Peyer's patch (tissue), 4 donors: ENCODE measurements at places on chromosomes 2 and 18.

DNA sequence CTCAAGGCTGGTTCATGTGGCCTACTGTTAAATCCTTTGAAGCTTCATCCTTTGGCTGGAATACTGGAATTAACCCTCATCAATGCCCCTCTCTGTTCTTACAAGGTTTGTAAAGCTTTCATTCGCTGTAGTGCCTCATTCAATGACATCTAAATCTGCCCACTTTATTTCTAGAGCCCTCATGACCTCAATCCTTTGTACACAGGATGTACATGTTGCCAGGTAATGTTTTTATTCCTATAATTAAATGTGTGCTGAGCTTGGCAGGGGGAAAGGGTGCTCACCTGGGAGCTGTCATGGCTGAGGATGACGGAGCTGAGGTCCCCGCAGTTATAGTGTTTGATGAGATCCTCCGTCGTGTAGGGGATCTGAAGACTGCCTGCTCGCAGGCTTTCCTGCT is 39.3 kb downstream of the TRABD2A start:
- H3K27me3 ChIP-seq = no peaks in the 10 kb centered on the region
- no peak overlapping the region for H3K4me3 ChIP-seq
- no peak overlapping the region for H3K27ac ChIP-seq

- no peaks in the 10 kb centered on the region for H3K27me3 ChIP-seq
- H3K27ac ChIP-seq = peak overlapping the region; percentile 5
- DNase-seq = no peak
- no peaks in the 10 kb centered on the region for H3K36me3 ChIP-seq
- H3K4me3 ChIP-seq = no peak overlapping the region
Measured at GRCh38 chr2:238299803-238300202, 11.4 kb upstream of the PER2 start.

DNA sequence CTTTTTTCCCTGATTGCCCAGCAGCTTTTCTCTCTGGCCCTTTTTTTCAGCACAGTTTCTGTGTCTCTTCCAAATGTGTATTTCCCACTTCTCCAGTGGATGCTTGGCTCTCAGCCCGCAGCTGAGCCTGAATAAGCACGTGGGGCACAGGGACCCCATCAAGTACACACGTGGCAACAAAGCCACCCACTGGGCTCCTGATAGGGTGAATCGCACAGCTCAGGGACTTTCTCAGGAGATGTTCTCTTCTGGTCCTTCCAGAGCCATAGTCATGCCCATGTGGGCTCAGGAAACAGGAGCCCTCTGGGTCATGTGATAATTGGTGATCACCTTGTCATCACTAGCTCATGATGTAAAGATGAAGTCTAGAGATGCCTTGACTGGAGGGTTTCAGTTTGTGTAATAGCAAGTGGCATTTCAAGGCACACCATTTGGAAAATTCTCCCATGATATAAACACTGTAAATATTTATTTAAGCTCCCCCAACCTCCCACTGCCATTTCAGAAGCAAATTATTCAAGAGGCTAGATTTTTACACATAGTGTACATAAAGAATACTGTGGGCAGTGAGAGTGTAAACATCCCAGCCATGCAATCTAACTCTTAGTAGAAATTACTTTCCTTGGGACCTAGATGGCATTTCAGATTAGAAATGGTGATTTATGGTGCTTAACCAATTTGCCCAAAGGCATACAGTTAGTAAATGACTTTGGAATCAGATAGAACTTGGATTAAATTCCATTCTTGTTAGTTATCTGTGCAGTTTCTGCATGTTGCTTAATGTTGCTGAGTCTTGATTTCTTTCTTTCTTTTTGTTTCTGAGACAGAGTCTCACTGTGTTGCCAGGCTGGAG is 597.5 kb downstream of the SLC4A3 start:
- H3K36me3 ChIP-seq = no peaks in the 10 kb centered on the region
- DNase-seq = no peak
- no peaks in the 10 kb centered on the region for H3K4me1 ChIP-seq

GRCh38 chr2:55601849-55602248 is 15.6 kb downstream of the PPP4R3B start:
- H3K4me3 ChIP-seq = no peak overlapping the region
- no peaks in the 10 kb centered on the region for H3K36me3 ChIP-seq
- no peaks in the 10 kb centered on the region for H3K4me1 ChIP-seq
- H3K27ac ChIP-seq = no peak overlapping the region
- H3K27me3 ChIP-seq = no peaks in the 10 kb centered on the region

DNA sequence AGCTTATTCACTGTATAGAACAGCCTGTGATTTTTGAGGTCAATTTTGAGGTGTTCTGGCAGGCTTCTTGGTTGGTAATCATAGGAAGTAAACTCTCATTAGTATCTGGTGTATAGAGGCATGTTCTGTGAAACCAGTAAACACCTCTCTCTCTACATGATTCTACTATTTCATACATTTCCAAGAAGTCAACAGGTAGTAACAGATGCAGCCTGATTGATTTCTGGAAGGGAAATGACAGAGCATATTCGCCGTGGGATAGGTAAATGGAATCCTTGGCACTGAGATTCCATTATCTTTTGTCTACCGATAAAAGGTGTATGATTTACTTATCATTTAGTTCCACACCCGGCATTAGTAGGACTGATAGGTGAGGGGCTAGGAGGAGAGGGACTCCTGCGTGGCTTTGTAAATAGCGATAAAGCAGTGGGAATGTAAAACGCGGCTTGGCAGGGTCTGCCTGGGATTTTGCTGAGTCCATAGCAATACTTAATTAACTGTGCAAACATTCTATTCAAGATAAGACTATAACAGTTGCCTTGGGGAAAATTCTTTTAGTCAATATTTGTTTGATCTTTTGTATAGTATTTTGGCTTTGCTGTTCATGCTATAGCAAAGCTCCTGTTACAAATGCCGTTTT is 32.3 kb downstream of the LYPD6B start:
- no peak for DNase-seq
- no peak overlapping the region for H3K4me3 ChIP-seq
- no peaks in the 10 kb centered on the region for H3K36me3 ChIP-seq
- no peaks in the 10 kb centered on the region for H3K4me1 ChIP-seq
- no peak overlapping the region for H3K27ac ChIP-seq
- no peaks in the 10 kb centered on the region for H3K27me3 ChIP-seq

- no peak overlapping the region for H3K4me3 ChIP-seq
- no peaks in the 10 kb centered on the region for H3K27me3 ChIP-seq
- no peak overlapping the region for H3K27ac ChIP-seq
- H3K36me3 ChIP-seq = no peaks in the 10 kb centered on the region
- DNase-seq = no peak
Measured at GRCh38 chr2:200453853-200454534, 55.9 kb downstream of the KCTD18 start.

- H3K4me3 ChIP-seq = no peak overlapping the region
- H3K27ac ChIP-seq = no peak overlapping the region
- H3K27me3 ChIP-seq = no peaks in the 10 kb centered on the region
- H3K4me1 ChIP-seq = no peaks in the 10 kb centered on the region
- H3K36me3 ChIP-seq = no peaks in the 10 kb centered on the region
Measured at GRCh38 chr18:33355263-33355662, 85.3 kb downstream of the CCDC178 start.

DNA sequence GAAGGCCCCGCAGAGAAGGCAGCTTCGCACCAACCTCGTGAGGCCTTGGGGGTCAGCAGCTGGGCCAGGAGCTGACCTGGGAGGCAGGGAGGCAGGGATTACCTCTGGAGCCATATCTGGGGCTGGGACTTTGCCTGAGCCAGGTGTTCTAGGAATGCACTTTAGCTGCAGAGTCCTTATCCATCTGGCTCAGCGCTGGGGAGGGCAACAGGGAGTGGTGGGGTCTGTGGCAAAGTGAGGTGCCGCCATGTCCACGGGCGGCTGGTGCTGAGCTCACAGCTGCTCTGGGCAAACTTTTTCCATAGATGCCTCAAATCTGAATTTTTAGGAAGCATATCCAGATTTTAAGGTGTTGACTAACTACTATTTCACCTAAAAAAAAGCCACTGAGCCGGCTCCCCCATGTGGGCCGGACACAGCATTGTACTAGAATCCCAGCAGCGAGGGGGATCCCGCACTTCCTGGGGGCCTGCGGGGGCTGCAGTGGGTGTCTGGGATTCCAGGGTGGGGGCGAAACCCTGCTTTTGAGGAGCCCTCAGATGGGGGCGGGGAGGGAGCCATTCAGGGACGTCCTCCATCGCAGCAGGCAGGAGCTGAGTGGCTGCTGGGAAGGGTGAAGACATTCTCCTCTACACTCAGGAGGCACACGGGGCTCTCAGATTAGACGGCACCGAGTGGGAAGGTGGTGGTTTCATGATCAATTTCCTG is 34.6 kb downstream of the RTP5 start:
- H3K27me3 ChIP-seq = no peaks in the 10 kb centered on the region
- no peak overlapping the region for H3K4me3 ChIP-seq
- DNase-seq = no peak
- no peaks in the 10 kb centered on the region for H3K4me1 ChIP-seq

DNA sequence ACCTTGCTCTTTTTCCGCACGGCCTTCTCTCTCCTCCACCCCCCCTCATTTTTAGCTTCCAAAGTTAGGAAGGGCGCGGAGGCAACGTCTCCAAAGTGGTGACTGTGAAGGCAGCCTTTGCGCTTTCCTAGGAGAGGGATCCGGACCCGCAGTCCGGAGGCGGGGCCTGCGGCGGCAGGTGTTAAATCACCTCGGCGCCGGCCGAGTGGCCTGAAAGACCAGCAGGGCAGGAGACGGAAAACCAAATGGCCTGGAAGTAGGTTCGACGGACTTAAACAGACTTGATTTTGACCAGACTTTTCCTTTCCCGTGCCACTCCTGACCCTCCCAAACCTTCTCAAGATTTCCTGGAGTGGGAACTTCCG is 615 bp downstream of the GORASP2 start:
- peak; percentile 82 for DNase-seq
- H3K4me3 ChIP-seq = peak overlapping the region; percentile 76
- no peaks in the 10 kb centered on the region for H3K27me3 ChIP-seq
- H3K27ac ChIP-seq = peak overlapping the region; percentile 95
- no peaks in the 10 kb centered on the region for H3K36me3 ChIP-seq
- peaks cover 5% of the 10 kb centered on the region for H3K4me1 ChIP-seq

GRCh38 chr2:133589456-133589855 is 21.2 kb upstream of the NCKAP5 start:
- H3K36me3 ChIP-seq = no peaks in the 10 kb centered on the region
- no peaks in the 10 kb centered on the region for H3K27me3 ChIP-seq
- no peak overlapping the region for H3K4me3 ChIP-seq
- DNase-seq = no peak
- peaks cover 6% of the 10 kb centered on the region for H3K4me1 ChIP-seq

- H3K36me3 ChIP-seq = no peaks in the 10 kb centered on the region
- no peak overlapping the region for H3K27ac ChIP-seq
- no peaks in the 10 kb centered on the region for H3K27me3 ChIP-seq
- H3K4me3 ChIP-seq = no peak overlapping the region
Measured at GRCh38 chr2:205925373-205926337, 160.3 kb downstream of the INO80D start.

- no peak overlapping the region for H3K4me3 ChIP-seq
- H3K27ac ChIP-seq = no peak overlapping the region
- no peaks in the 10 kb centered on the region for H3K27me3 ChIP-seq
- H3K4me1 ChIP-seq = no peaks in the 10 kb centered on the region
- H3K36me3 ChIP-seq = no peaks in the 10 kb centered on the region
Measured at GRCh38 chr2:136572335-136572734, 193.0 kb upstream of the THSD7B start.

DNA sequence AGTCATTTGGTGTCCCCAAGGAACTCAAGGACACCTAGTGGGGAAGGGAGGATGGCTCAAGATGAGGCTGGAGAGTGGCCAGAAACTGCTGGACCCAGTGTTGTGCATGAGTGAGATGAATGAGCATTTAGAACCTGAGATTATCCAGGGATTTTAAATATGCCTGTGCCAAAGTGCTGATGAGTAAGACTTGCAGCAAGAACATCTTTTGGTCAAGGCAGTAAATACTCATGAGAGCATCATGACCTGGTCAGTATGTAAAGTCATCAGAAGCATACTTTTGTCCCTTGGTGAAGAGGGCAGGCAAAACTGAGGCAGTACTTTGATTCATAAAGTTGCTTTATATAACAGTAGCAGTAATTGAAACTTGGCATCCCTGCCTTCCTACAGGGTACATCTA is 3.1 kb upstream of the SPP2 start:
- no peaks in the 10 kb centered on the region for H3K27me3 ChIP-seq
- no peaks in the 10 kb centered on the region for H3K36me3 ChIP-seq
- DNase-seq = no peak
- H3K4me3 ChIP-seq = no peak overlapping the region

DNA sequence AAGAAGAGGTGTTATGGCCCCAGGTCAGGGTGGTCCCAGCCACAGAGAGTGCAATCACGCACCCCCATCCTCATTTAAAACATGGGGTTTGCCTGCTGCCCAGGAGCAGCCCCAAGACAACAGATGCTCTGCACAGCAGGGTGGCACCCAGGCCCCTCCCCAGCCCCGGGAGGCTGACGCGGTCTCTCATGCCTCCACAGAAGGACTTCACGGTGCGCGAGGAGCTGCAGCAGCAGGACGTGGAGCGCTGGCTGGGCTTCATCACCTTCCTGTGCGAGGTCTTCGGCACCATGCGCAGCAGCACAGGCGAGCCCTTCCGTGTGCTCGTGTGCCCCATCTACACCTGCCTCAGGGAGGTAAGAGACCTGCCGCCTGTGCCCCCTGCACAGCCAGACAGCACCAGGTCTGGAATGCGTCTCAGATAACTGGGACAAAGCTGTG is 133.7 kb downstream of the SMAD7 start:
- peak; percentile 34 for DNase-seq
- no peak overlapping the region for H3K4me3 ChIP-seq
- H3K27ac ChIP-seq = no peak overlapping the region

DNA sequence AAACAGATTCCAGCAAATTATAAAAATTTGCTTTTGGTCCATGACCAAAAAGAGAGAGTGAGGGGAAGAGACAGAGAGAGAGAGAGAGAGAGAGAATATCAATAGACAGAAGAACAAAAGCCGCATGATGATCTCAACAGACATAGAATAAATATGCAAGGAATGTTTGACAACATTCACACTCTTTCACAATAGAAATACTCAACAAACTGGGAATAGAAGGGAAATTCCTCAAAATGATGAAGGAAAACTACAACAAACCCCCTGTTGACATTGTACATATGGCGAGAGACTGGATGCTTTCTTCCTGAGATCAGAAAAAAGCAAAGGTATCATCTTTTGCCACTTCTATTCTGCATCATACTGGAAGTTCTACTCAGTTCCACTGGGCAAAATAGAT is 309.7 kb downstream of the RAD51AP2 start:
- H3K27ac ChIP-seq = no peak overlapping the region
- no peak overlapping the region for H3K4me3 ChIP-seq
- no peaks in the 10 kb centered on the region for H3K4me1 ChIP-seq

DNA sequence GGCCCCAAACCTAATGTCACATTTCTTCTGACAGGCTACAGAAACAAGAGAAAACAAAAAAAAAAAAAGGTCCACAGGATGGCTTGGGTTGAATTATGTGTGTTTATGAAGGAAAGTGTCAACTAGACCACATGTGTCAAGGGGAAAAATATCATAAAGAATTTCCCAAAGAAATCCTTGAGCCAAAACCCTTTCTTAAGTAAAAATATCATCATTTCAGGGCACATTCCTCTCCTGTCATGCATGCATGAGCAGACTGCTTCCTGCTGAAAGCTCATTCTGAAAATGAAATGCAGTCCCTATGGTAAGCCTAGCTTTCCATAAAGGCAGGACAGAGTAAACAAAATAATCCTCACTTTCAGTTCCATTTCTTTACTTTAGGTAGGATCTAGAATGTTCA is 85.7 kb upstream of the RBBP8 start:
- H3K27ac ChIP-seq = no peak overlapping the region
- no peak overlapping the region for H3K4me3 ChIP-seq
- H3K36me3 ChIP-seq = no peaks in the 10 kb centered on the region
- DNase-seq = no peak

- H3K27ac ChIP-seq = no peak overlapping the region
- no peak overlapping the region for H3K4me3 ChIP-seq
- DNase-seq = no peak
- no peaks in the 10 kb centered on the region for H3K36me3 ChIP-seq
- H3K27me3 ChIP-seq = no peaks in the 10 kb centered on the region
- no peaks in the 10 kb centered on the region for H3K4me1 ChIP-seq
Measured at GRCh38 chr2:42239811-42240210, 70.7 kb downstream of the EML4 start.
